ENCODE measurements at places on chromosomes 4 and X. TPM values are rescaled to one million over a fixed set of nuclear protein-coding genes. Genes with fewer than 3 reads are reported as not detected.

The BBS7 gene
- total RNA-seq: 7.5 TPM

The SPOCK3 gene
- not detected for total RNA-seq

The TLL1 gene
- not detected for total RNA-seq

The L1CAM gene
- not detected for total RNA-seq

The CSAG1 gene
- total RNA-seq: not detected

The SYNPO2 gene
- 0.56 TPM for total RNA-seq

The SCD5 gene
- 11.6 TPM for total RNA-seq

The ARHGAP24 gene
- 3.6 TPM for total RNA-seq

The VEGFC gene
- not detected for total RNA-seq

The DCLK2 gene
- not detected for total RNA-seq

The SULT1E1 gene
- total RNA-seq: not detected

The ENPEP gene
- total RNA-seq: not detected

The ATP2B3 gene
- not detected for total RNA-seq

The GUCY1B1 gene
- total RNA-seq: 2.1 TPM

The TMEM175 gene
- 73.2 TPM for total RNA-seq

The MGAT4D gene
- total RNA-seq: not detected

The S100P gene
- 4.3 TPM for total RNA-seq

The DIAPH2 gene
- total RNA-seq: 18.2 TPM

The RXFP1 gene
- total RNA-seq: not detected

The EDA gene
- total RNA-seq: not detected

The F11 gene
- total RNA-seq: 0.68 TPM

The PDLIM3 gene
- total RNA-seq: not detected

The BST1 gene
- 1.8 TPM for total RNA-seq

The HTR2C gene
- not detected for total RNA-seq

The POF1B gene
- total RNA-seq: 0.25 TPM

The DCAF8L2 gene
- not detected for total RNA-seq

The TCEANC gene
- total RNA-seq: 17.8 TPM

The GDPD2 gene
- total RNA-seq: not detected

The MTNR1A gene
- not detected for total RNA-seq

The UGT8 gene
- 0.25 TPM for total RNA-seq

The AFF2 gene
- total RNA-seq: 0.24 TPM

The FAM184B gene
- not detected for total RNA-seq

The MAGEA12 gene
- not detected for total RNA-seq

The PDCL2 gene
- total RNA-seq: not detected

The CLIC2 gene
- total RNA-seq: 0.20 TPM

The ASB9 gene
- not detected for total RNA-seq

The SH3RF1 gene
- total RNA-seq: 0.54 TPM

The UGT2B15 gene
- total RNA-seq: not detected

The CXCL5 gene
- 2.0 TPM for total RNA-seq
